NCI-H1417 treated with DMSO at 0.1 percent for 48 hours (cell line): ENCODE measurements at places on chromosomes 16 and 17.

DNA sequence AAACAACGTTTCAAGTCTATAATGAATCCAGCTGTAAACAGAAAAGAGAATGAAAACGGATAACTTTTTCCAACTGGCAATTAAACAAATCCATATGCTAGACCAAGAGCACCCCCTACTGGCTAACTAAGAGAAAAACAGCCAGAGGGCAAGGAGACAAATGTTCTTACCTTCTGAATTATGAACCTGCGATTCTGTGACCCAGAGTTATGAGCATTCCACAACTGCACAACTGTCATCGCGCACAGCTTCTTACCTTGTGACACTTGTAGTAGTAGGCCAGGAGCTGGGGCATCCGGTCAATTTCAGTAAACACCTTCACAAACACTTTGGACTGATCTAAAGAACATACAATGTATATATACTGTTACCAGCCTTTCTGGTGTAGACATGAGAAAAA, 18.6 kb downstream of the COG7 start:
- DNase-seq, result peak; percentile 6

GRCh38 chr17:11944587-11944986, 52.7 kb downstream of the ZNF18 start:
- no peak for DNase-seq

GRCh38 chr17:7513850-7514419, 29.8 kb downstream of the POLR2A start:
- no peak for DNase-seq

- DNase-seq, result no peak
Observed at GRCh38 chr17:27562777-27563455, 68.1 kb upstream of the LGALS9 start.

GRCh38 chr17:20267459-20267842, 199.9 kb downstream of the LGALS9B start:
- DNase-seq, result no peak

- DNase-seq, result no peak
Observed at GRCh38 chr17:44960691-44961090, 7.4 kb downstream of the C1QL1 start.
